ENCODE measurements at places on chromosomes 13 and 19.

GRCh38 chr19:41192574-41193429, at the start of gene CYP2S1:
Gene CYP2S1 (plus strand): TSS chr19:41193219. CDS start chr19:41193265, 46 bp downstream.
- no peak for DNase-seq

- no peak for DNase-seq
These were observed 714.0 kb downstream of the DIAPH3 start for GRCh38 chr13:59449750-59450149.

DNA sequence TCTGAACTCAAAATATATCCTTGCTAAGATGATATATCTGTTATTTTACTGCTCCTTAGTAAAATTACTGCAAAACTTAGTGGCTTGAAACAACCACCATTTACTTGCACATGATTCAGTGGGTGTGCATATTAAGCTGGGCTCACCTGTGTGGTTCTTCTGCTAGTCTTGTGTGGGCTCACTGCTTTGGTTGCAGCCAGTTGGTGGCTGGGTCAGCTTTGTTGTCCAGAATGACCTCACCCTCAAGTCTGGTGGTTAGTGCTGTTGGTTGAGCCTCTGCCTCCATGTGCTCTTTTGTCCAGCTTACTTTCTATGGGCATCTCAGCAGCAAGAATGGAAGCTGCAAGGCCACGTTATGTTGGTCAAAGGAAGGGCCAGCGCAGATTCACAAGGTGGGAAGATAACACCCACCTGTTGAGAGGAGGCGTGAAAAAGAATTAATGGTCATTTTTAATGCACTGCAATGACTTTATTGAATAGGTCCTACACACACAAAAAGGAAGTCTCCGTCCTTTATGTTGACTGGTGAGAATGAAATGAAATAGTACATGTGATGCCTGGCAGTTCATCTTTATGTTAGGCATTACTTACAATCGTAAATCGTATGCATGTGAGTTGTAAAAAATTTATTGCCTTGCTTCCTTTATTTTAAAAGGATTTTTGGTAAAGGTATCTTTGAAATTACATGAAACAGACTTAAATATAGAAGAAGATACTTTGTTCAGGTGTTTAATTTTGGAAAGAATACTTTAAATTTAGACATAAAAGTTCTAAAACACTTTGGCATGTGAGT, 34.3 kb downstream of the URI1 start:
- DNase-seq: no peak

DNA sequence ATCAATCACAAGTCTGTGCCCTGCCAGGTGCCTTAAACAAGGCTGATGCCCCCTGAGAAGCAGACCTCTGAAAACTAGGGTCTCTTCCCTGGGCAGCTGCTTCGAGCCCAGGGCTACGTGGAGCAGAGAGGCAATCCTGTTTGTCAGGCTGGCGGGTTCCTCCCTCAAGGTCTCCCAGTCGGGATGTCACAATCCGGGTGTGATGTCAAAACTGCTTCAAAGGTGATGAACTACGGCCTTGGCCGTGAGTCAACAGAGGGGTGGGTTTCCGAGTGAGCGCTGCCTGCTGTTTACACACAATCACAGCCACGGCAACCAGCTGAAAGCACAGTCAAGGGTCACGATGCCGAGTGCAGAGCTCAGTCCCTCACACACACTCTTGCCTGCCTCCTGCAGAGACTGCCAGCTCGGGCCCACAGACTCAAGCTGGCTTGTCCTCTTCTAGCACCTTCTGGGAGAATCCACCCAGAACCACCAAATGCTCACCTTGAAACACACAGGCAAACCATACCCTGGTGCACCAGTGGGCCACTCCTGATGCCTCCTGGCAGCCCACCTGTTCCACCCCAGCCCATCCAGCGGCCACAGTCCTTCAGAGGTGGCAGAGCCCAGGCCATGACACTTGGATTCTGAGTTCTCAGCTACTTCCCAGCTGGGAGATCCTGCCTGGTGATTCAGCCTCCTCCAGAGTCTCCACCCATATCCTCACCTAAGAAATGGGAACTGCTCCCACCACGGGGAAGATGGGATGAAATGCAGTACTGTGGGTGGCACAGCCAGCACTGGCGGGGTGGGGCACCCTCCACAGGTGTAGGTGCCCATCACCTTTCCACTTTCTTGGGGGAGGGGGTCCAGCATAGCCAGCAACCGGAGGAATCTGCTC, 6.8 kb downstream of the ELL start:
- DNase-seq: no peak

DNA sequence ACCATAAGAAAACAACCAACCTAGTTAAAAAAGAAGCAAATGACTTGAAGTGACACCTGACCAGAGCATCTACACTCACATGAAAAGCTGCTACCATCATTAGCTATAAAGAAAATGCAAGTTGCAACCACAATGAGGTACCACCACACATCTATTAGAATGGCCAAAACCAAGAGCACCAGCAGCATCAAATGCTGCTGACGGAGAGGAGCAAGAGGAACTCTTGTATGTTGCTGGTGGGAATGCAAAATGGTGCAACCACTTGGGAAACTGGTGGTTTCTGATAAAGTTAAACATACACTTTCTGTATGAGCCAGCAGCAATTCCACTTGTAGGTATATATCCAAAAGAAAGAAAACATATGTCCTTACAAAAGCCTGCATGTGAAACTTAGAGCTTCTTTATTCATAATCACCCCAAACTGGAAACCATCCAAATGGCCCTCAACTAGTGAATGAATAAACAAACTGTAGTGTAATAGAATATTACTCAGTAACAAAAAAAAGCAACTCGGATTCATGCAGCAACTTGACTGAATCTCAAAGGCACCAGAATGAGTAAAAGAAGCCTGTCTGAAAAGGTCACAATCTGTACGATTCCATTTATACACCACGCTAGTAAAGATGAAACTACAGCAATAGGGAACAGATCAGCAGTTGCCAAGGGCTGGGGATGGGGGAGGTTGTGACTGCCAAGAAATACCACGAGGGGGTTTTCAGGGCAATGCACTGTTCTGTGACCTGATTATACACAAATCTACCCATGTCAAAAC, 60.9 kb upstream of the RANBP3 start:
- DNase-seq: no peak

- DNase-seq: no peak
These were observed 5.3 kb downstream of the PRKACA start for GRCh38 chr19:14112051-14112808.

DNA sequence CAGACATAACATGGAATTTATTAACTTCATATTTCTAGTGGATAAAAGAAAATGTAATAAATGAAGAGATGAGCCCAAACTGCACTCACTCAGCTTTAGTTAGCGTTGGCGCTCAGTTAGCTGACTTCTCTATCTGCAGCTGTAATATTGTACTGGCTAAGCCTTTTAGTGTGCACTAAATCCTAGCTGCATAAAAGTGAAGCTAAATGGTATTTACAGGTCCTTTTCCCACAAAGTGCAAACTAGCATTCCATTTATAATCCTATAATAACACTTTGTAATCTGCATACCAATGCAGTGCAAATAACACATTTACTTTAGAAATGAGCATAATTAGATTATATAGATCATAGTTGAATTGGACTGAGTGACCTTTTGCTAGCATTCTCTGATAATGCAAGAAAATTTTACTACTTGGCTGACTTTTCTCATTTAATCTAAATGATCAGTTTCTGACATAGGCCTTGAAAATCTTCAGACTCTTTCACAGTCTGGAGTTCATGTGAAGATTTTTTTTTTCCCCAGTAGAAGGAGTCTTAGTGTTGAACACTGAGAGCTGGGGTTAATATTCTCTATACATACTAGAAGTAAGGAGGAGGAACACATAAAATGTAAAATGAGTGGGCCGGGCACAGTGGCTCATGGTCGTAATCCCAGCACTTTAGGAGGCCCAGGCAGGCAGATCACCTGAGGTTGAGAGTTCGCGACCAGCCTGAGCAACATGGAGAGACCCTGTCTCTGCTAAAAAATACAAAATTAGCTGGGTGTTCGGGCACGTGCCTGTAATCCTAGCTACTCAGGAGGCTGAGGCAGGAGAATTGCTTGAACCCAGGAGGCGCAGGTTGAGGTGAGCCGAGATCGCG, 1426.4 kb downstream of the PCDH9 start:
- DNase-seq: no peak

DNA sequence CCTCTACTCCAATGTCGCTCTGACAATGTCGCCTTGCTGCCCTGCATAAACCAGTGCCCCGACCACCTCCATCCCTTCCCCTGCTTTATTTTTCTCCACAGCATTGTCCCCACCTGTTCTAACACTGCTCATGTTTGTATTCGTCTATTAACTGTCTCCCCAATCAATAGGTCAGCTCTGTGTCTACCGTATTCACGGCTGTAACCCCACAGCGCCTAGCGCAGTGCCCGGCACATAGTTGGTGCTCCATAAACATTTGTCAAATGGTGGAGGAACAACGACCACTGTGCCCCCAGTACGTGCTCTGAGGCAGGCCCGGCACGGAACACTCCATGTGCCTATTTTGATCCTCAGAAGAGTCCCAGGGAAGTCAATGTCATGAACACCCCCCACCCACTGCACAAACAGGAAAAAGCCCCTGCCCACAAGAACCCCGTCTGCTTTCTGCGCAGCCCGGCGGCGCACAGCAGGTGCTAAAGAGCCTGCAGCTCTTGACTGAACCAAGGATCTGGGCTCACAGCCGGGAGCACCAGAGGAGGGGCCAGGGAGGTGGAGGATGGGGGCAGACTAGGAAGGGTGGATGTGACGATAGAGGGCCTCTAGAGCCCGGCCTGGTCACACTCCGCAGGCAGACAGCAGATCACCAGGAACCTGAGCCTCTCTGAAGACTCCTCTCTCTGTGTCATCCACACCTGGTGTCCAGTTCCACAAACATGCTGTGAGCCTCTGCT, 1.8 kb upstream of the CEACAM16 start:
- no peak for DNase-seq

DNA sequence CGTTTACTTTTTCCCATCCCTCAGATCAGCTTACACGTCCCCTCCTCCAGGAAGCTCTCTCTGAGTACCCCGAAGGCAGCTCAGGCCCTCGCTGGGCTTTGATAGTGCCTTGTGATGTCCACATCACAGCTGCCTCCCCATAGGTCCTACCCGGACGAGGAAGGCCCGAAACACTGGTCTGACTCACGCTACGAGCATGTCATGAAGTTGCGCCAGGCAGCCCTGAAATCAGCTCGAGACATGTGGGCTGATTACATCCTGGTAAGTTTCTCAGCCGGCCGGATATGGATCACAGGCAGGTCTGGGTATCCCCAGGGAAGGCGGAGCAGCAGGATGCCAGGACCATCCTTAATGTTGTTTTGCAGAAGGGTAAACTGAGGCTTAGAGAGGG, 4.8 kb downstream of the COLGALT1 start:
- DNase-seq: no peak

GRCh38 chr13:23119131-23119530, 61.6 kb upstream of the SGCG start:
- DNase-seq: no peak

DNA sequence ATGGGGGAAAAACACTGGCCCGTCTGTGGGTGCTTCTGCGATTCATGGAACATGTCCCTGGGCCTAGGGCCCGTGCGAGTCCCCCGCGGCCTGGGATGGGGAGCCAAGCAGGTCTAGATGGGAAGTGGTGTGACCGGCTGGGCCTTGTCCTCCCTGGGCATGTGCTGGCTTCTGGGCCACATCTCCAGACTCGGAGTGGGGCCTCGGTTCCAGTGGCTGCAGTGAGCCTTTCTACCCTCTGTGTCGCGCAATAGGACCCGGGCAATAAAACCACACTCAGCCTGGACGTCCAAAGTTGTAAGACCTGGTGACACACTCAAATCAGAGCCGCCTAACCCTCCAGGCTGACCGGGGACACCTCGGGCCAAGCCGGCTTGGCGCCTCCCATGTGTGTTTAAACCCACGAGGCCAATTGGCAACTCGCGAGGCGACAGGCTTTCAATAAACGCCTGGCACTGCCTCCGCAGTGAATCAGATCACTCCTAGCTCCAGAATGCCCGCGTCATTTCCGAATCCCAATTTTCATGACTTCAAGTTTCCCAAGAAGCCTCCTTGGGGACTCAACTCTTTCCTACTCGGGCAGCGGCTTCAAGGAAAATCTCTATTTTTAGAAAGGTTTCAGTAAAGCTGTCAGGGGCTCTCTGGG, 57.3 kb downstream of the KLF2 start:
- DNase-seq: no peak

- DNase-seq: no peak
These were observed 1.6 kb upstream of the KLK10 start for GRCh38 chr19:51020988-51021651.

DNA sequence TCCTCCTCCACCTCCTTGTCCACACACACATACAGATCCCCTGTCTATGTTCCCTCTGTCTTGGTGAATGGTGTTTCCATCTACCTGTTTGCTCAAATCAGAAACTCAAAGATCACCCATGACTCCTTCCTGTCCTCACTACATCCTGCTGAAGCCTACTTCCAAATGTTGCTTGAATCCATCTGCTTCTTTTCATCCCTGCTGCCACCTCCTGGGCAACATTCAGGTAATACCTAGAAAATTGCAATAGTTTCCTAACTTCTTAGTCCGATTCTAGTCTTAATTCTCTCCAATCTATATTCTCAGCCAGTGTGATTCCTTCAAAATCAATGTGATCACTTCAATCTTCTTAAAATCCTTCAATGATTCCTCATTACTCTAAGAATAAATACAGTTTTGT, 155.5 kb upstream of the STARD13 start:
- DNase-seq: no peak

- no peak for DNase-seq
These were observed 437.9 kb downstream of the KLF12 start for GRCh38 chr13:73696271-73696670.

DNA sequence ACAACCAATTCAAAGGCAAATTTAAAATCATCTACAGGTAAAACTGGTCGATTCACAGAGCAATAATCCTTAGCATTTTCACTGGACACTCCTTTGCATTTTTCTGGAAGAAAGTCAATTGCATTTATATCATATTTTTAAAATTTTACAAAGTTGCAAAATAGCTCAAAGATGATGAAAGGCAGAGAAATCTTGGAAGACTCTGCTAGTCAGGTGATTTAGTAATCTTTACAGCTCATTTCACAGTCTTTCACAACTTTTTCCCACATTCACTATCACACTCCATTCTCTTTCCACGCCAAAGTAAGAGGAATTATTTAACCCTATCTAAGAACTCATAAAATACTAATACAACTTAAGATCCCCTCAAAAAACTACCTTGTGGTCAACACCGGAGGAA, 1063.8 kb downstream of the EFNB2 start:
- no peak for DNase-seq

- DNase-seq: no peak
These were observed 103.1 kb downstream of the TNFRSF19 start for GRCh38 chr13:23673354-23673753.
